SIG-M5 (cell line): ENCODE measurements at places on chromosomes 6 and 20.

DNA sequence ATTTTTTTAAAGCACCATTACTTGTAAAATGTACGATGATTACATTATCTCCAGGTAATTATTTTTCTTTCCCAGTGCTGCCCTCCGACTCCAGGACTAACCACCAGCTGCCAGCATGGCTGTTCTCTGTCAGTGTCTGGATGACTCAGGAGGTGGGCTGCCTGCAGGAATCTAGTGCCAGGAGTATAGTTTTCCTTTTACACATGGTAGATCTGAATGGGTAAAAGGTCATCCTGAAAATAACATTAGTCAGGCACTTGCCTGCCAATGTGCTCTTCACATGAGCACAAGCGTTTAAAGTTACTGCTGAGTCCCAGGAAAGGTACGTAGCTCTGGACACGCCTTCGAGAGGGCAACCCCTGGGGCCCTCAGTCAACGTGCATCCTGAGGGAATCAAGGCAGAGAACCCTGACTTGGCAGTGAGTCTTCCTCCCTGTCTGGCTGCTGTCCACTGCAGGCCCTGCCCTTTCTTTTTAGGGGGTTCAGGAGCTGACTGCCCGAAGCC, 2.4 kb downstream of the DYNLT1 start:
- DNase-seq, result no peak

DNA sequence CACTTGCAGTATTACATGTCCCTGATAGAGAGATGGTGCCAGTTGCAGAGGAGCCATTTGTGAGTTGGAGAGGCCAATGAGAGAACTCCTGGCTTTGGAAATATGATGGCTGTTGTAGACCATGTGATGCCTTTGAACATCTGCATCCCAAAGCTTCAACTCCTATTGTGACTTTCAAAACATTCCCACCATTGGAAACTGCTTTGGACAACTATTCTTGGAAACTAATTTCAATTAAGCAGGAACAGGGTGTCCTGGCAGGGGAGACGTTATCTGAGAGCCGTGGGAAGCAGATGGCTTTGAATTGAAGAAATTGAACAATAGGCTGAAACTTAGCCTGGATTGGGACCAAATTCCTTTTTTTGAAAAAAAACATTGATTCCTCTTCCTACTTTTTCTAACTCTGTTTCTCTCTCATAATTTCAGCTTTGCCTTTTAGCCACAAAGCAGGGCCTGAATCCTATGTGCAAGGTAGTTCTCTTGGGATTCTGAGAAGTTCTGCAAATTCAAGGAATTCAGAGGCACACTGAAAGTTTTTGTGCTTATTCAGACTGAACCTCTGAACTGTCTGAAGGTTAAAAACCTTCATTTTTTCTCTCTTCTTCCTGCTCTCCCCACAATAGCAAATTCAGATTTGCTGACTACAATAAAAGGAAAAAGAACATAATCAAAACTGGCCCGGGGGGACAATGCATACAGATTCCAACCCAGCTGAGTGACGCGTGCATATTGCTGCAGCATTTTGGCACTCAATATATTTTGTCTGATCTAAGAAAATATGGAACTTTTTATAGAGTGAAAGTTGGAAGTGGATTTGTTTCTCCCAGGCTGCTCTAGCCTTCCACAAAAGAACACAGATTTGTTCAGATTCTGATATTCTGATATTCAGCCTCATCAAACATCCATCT, 720.4 kb upstream of the CHD6 start:
- no peak for DNase-seq

DNA sequence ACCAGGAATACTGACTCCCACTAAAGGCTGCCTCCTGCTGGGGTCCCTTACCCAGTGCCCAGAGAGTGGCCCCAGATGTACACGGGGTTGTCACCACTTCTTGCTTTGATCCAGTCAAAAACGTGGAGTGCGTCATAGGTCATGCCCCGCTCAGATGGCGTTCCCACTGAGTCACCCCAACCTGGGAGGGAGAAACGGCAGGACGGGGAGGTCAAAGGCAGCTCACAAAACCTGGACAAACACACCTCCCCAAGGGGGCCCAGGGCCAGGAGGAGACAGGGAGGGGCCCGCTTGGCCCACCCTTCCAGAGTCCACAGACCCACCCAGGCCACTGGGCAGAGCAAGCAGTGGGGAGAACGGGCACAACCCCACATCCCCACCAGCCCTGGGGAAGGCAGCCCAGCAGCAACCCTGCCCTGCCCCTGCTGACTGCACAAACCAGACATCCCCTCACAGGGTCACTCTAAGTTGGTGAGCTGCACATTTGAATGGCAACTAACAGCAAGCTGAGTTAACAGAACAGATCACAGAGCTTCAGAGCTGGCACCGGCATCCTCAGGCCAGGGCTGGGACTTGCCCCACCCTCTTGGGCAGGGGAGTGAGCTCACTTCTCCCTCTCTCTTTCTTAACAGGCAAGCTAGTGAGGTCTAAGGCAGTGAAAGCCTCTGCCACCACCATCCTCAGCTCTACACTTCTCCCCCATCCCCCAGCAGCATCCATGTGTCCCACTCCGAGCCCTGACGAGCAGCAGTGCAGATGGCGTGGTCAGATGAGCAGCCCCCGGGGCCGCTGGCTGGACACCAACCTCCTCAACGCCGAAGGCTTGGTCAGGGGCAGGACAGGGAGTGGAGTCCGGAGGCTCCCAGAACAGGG, 61.7 kb downstream of the PYGB start:
- DNase-seq, result no peak

DNA sequence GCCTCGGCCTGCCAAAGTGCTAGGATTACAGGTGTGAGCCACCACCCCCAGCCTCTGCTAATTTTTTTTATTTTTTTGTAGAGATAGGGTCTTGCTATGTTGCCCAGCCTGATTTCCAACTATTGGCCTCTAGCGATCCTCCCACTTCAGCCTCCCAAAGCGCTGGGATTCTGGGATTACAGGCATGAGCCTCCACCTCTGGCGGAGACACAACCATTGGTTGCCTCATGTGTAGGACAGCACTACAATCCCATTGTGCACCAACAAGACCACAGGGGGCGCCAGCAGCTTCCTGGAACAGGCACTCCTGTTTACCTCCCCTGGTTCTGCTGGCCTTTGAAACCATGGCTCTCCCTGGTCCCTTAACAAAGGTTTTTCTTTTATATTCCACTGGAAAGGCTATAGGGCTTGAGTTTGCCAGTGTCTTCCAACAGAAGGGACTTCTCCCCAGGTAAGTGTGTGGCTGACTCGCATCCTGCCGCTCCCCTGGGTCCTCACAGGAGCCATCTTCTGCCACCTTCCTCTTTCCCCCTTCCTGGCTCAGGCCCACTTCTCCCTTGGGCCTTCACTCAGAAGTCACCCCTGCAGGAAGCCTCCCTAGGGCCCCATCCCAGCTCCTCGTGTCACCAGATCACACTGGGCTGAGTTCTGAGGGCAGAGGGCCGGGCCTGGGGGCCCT, 39.2 kb upstream of the TLDC2 start:
- DNase-seq, result peak; percentile 47
